Right lobe of liver (tissue), 6 donors: ENCODE measurements at places on chromosomes 6 and 20. TPM values are rescaled to one million over a fixed set of nuclear protein-coding genes. Genes with fewer than 3 reads are reported as not detected.

DNA sequence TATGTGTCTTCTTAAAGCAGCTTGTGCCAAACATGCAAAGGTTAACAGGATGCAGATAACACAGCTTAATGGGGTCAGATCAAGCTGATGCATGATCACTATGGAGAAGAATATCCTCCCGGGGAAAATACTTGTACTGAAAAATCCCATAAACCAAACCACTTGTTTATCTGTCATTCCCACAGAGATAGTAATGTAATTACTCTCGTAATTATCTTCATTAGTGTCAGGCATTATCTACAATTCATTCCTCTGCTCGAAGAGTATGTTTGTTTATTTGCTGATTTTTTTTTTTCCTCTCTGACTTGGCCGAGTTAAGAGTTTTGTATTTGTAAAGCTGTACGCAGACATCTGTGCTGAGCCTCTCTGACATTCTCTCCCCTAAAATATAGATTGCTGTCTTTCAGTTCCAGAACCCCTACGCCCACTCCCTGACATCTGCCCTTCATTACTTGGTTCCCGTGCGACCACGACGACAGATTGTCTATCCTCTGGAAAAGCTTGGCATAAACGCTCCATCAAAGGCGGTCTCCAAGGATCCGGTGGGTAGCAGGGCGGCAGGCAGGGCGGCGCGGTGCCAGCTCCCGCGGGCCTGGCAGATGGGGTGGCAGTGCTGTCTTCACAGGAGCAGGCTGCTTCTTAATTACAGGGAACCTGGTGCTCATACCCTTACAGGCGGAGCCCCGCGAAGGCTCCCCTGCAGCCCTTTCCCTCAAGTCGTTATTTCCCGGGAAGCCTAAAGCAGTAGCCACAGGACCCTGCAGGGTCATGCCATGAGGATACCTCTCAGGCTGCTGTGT lies 147.2 kb downstream of the CFAP61 start:
- no peaks in the 10 kb centered on the region for H3K27me3 ChIP-seq
- H3K4me1 ChIP-seq = no peaks in the 10 kb centered on the region
- H3K36me3 ChIP-seq = no peaks in the 10 kb centered on the region

- H3K36me3 ChIP-seq = no peaks in the 10 kb centered on the region
- DNase-seq = no peak
- no peaks in the 10 kb centered on the region for H3K27me3 ChIP-seq
- no peak overlapping the region for H3K27ac ChIP-seq
These were observed 403.4 kb downstream of the GJA1 start for GRCh38 chr6:121838842-121839241.

Gene PTK6
- total RNA-seq = 0.95 TPM

- H3K36me3 ChIP-seq = no peaks in the 10 kb centered on the region
- no peaks in the 10 kb centered on the region for H3K27me3 ChIP-seq
- no peaks in the 10 kb centered on the region for H3K4me1 ChIP-seq
These were observed 17.8 kb downstream of the MAP3K5 start for GRCh38 chr6:136774228-136775041.

Gene PACRG
- 5.3 TPM for total RNA-seq
